IgD-negative memory B cell (primary cell): ENCODE measurements at places on chromosomes 11 and 22. TPM values are rescaled to one million over a fixed set of nuclear protein-coding genes. Genes with fewer than 3 reads are reported as not detected.

The SUSD2 gene
- not detected for polyA plus RNA-seq

The OR2D2 gene
- not detected for polyA plus RNA-seq

The UBASH3B gene
- 1.3 TPM for polyA plus RNA-seq

The APOA5 gene
- polyA plus RNA-seq: not detected

The OVOL1 gene
- not detected for polyA plus RNA-seq

The OR6A2 gene
- polyA plus RNA-seq: not detected

The RRM1 gene
- 16.6 TPM for polyA plus RNA-seq

The MMP13 gene
- polyA plus RNA-seq: not detected

The CEND1 gene
- 0.99 TPM for polyA plus RNA-seq

The ARHGAP1 gene
- 42.6 TPM for polyA plus RNA-seq

The C11orf97 gene
- not detected for polyA plus RNA-seq

The C11orf87 gene
- not detected for polyA plus RNA-seq

The P2RY2 gene
- 0.13 TPM for polyA plus RNA-seq

The VWA5A gene
- 12.8 TPM for polyA plus RNA-seq

The IMMP1L gene
- 40.0 TPM for polyA plus RNA-seq

The PLAAT5 gene
- not detected for polyA plus RNA-seq

The TMEM45B gene
- polyA plus RNA-seq: 0.19 TPM

The CASP4 gene
- polyA plus RNA-seq: 105 TPM

The MRGPRX4 gene
- polyA plus RNA-seq: not detected

The SMIM35 gene
- 0.38 TPM for polyA plus RNA-seq

The PHETA2 gene
- 1.6 TPM for polyA plus RNA-seq

The TREH gene
- not detected for polyA plus RNA-seq

The TMEM86A gene
- polyA plus RNA-seq: 0.56 TPM

The SYT7 gene
- not detected for polyA plus RNA-seq

The C22orf23 gene
- polyA plus RNA-seq: not detected

The RTCB gene
- polyA plus RNA-seq: 119 TPM

The GAS2L1 gene
- polyA plus RNA-seq: 0.46 TPM

The CNTF gene
- 0.11 TPM for polyA plus RNA-seq

The UBQLN3 gene
- polyA plus RNA-seq: not detected

The MRTFA gene
- polyA plus RNA-seq: 17.2 TPM

The RFPL3 gene
- not detected for polyA plus RNA-seq

The PIH1D2 gene
- polyA plus RNA-seq: not detected

The NRIP3 gene
- not detected for polyA plus RNA-seq

The ELFN2 gene
- not detected for polyA plus RNA-seq

The OR4D10 gene
- not detected for polyA plus RNA-seq

The TCN1 gene
- polyA plus RNA-seq: not detected

The RTN4RL2 gene
- polyA plus RNA-seq: 0.14 TPM

The PHLDB1 gene
- not detected for polyA plus RNA-seq

The OR8A1 gene
- polyA plus RNA-seq: not detected

The IL10RA gene
- 97.1 TPM for polyA plus RNA-seq

The GVQW3 gene
- 2.1 TPM for polyA plus RNA-seq

The DCDC1 gene
- not detected for polyA plus RNA-seq

The TYR gene
- polyA plus RNA-seq: not detected

The MRGPRF gene
- not detected for polyA plus RNA-seq

The NLRX1 gene
- polyA plus RNA-seq: 5.6 TPM

The TNNI2 gene
- polyA plus RNA-seq: 8.0 TPM

The CTSW gene
- polyA plus RNA-seq: 29.2 TPM

The OR5B2 gene
- polyA plus RNA-seq: not detected

The EFEMP2 gene
- polyA plus RNA-seq: 0.29 TPM
